ENCODE measurements at places on chromosomes 16 and 17.
A peak's percentile ranks its signal among the peaks of the same experiment; 100 is the strongest.

GRCh38 chr16:87326151-87326571 lies 9.0 kb upstream of the C16orf95 start:
- no peak for DNase-seq

DNA sequence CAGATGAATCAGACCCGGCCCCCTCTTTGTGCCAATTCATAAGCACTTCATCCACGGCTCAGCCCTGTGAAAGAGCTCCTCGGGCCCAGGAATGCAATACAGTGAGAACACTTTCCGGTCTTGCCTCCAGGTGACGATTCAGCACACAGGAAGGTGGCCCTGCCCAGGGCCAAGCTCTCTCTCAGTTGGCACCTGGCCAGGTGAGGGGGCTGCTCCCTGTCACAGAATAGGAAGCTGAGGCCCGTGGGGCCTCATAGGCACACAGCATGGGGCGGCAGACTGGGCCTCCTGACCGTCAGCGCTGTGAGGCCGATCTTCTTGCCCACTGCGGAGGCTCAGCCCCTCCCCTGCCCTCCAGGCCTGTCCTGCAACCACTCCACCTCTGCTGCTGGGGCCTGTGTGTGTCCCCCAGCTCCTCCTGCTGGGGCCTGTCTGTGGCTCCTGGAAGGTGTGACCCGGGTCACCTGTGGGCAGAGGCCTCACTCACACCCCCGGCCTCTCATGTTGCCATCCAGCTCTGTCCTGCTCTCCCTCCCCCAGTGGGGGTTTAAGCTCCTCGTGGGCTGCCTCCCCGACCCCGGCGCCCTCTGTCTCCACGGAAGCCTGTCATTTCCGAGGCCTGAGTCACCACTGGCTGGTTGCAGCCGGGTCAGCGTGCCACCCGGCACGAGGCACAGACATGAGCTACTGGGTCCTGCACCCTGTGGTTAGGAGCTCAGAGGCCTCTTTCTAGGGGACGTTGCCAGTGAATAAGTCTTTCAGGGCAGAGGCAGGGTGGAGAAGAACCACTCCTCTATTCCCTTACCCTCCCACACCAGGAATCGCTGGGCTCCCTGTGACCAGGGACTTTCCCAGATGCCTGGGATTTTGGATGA lies 114.4 kb downstream of the SEC14L1 start:
- no peak for DNase-seq

DNA sequence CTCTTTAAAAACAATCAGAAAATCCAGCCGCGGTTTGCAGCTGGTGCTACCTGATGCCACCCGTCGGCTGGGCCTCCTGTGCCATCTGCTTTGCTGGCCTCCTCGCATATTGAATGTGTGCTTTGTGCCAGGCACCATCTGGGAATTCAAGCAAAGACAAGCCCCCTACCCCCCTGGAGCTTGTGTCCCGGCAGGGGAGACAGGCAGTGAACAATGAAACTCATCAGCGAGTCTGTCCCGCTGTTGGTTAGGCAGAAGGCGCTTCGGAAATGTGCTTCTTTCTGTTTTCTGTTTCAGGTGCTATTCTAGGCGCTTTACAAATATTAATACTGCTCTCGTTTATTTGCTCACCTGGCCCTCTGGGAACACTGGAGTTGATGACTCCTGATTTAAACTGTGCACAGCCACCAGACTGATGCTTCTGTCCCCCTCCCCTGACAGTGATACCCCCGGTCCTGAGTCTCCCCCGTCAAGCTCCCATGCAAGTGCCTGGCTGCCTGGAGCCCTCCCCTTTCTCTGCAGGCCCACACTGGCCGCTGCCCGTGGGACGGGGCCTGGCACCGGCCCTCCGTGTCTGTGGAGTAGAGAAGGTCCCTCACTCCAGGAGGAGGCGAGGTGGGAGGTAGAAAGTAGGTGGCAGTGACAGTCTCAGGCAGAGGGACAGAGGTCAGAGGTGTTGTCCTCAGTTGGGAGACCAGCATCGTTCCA lies 126.1 kb upstream of the PLCG2 start:
- peak; percentile 65 for DNase-seq

GRCh38 chr17:3732210-3732621 lies 8.5 kb downstream of the HASPIN start:
- DNase-seq: peak; percentile 80

GRCh38 chr16:9595393-9595792 lies 503.9 kb downstream of the HAPSTR1 start:
- no peak for DNase-seq

GRCh38 chr17:1882836-1883235 lies 53.0 kb downstream of the RPA1 start:
- DNase-seq: peak; percentile 52

DNA sequence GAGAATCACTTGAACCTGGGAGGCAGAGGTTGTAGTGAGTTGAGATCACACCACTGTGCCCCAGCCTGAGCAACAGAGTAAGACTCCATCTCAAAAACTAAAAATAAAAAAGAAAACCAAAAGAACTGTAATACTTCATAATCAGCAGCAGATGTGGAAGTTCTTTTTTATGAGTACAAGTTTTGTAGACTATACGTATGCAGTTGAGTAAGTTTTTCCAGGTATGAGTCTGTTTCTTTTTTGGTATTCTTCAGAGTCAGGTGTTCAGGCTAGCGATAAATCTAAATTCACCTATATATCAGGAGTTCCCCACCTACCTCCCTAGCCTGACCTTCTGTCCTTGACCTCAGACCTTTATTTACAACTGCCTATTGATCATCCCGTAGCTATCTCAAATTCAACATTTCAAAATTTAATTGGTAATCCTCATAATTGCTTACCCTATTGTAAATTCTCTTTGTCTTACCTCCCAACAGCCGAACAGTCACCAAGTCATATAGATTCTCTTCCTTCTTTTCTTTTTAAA lies 10.7 kb downstream of the DCTN5 start:
- peak; percentile 37 for DNase-seq

GRCh38 chr16:81693041-81693743 lies 85.9 kb upstream of the PLCG2 start:
- no peak for DNase-seq

- no peak for DNase-seq
Measured at GRCh38 chr17:48592057-48592514, 1.5 kb downstream of the HOXB5 start.

GRCh38 chr16:89921702-89922476 lies 1.3 kb upstream of the TUBB3 start:
- DNase-seq: no peak

DNA sequence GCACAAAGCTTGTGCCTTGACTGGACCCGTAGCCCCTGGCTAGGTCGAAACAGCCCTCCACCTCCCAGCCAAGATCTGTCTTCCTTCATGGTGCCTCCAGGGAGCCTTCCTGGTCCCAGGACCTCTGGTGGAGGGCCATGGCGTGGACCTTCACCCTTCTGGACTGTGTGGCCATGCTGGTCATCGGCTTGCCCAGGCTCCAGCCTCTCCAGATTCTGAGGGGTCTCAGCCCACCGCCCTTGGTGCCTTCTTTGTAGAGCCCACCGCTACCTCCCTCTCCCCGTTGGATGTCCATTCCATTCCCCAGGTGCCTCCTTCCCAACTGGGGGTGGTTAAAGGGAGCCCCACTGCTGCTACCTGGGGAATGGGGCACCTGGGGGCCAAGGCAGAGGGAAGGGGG lies 3.5 kb downstream of the CTRL start:
- DNase-seq: no peak

DNA sequence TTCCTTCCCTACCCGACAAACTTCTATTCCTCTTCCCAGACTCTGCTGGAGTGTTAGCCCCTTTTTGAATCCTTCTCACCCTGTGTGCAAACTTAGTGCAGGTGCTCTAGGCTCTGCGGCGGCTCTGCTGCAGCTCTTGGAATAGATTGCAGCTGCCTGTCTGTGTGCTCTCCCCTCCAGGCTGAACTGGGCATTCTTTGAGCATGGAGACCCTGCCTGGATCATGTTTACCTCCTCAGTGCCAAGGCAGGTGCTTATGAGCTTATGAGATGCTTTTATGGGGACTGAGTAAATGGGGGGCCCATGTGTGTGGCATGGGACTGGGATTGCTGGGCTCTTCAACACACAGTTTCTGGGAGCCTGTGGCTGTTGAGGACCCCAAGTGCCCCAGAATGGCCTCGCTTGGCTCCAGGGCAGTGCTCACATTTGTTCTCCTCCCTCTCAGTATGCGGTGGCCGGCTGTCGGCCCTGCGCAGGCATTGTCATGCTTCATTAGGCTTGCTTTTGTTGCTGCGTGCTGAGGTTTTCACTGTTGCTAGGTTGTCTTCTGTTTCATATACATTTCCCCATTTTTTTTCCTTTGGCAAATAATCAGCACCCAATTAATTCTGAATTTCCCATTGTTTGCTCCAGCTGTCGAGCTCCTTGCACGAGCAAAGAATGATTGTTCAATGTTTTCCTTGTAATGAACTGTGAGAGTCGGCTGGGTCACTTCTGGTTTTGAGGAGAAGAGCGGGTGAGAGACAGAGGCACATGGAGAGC lies 185.5 kb upstream of the NLRP1 start:
- no peak for DNase-seq

GRCh38 chr17:33989361-33990148 lies 265.5 kb upstream of the CCL2 start:
- DNase-seq: no peak

DNA sequence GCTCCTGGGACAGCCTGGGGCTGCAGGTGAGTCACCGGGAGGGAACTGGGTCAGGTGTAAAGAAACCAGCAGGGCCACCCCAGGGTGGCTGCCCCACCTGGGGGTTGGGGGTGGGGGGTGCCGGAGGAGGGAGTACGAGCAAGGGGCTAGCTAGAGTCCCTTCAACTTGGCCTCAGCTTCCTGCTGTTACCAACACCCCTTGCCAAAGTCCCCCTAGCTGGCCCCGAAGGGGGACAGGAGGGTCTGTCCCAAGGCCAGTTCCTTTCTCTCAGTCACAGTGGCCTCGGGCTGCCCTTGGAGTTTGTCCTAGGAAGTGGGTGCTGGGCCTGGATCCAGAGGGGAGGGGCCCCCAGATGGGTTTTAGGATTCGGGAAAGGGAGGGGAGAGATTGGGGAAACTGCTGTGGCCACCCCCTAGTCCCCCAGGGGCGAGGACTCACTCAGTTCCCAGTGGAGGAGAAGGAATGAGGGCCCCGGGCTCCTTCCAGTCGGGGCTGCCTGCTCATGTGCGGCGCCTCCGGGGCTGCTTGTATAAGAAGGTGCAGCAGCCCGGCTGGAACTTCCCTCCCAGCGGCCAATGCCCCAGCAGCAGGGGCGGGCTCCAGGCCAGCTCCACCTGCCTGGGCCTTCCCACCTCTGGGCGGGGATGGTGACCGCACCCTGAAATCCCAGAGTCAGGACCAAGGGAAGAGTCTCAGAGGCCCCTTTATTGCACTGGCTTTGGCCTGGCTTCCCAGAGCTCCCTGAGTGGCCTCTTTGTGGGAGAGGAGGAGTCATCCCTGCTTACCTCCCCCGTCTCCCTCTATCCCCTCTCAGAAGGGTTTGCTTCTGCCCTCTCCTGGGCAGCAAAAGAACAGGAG lies 7.3 kb downstream of the ARHGAP27 start:
- DNase-seq: no peak

DNA sequence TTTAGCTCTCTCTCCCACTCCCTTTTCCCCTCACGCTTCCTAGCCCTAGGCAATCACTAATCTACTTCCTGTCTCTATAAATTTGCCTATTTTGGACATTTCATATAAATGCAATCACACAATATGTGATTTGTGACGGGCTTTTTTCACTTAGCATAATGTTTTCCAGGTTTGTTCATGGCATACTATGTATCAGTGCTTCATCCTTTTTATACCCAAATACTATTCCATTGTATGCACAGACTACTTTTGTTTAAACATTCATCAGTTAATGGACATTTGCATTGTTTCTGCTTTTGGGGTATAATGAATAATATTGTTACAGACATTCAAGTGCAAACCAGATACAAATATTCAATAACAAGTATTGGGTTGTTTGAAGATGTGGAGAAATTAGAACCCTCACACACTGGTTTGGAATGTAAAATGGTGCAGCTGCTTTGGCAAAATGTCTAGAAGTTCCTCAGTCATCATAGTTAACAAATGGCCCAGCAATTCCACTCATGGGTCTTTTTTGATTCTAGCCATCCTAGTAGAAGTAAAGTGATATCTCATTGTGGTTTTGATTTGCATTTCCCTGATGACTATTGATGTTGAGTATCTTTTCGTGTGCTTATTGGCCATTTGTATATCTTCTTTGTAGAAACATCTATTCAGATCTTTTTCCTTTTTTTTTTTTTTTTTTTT lies 67.7 kb downstream of the TBX4 start:
- no peak for DNase-seq

- no peak for DNase-seq
Measured at GRCh38 chr17:36793976-36794375, 143.3 kb upstream of the LHX1 start.

DNA sequence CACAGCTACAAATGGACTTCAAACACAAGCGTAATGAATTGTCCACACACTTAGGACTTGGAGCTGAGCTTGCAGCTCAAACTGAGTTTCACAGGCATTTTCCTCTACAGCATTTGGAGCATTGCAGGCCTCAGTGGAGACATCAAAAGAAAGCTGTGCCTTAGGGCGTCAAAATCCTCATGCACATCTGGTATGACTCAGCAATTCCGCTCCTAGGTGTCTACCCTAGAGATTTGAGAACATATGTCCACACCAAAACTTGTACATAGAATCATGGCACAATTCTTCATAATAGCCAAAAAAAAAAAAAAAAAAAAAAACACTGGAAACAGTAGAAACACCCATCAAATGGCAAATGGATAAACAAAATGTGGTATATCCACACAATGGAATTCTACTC lies 47.1 kb downstream of the GP2 start:
- DNase-seq: no peak

DNA sequence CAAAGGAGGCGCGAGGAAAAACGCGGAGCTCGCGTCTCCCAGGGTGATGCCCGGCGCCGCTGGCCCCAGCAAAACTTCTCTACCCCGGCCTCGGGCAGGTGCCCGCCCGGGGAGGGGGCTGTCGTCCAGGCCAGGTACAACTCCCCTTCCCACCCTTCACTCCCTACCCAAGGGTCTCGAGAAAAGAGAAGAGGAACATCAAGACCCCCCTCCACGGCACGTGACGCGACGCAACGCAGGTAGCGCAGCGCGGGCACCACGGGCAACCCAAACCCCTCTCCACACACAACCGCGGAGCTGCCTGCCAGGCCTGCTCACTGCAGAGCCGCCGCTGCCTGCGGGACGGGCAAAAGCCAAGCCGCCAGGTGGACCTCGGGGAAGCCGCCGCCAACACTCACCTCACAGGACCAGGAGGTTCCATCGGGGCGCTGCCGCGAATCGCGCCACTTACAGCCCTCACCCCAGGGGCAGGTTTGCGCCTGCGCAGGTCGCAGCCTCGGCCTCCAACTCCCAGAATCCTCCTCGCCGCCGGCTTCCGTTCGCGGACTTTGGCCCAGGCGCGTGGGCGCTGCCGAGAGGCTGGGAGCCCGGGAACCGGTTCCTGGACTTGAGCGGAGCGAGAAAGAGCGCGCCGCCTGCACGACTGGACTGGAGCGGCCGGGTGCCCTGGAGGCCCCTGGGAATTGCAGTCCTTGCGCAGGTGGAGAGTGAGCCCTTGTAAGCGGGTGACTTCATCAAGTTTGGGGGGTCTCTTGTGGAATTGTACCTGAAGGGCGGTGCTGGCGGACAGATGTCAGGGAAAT lies at the start of gene ZNF232:
TSS of gene ZNF232 (minus strand) at position 477 of the 803 bp plus-strand sequence. CDS start at position 421, 56 bp downstream.
- peak; percentile 97 for DNase-seq

Data from GM10248 (cell line).